GM12878 (cell line): ENCODE measurements at places on chromosomes 5 and 9.
A peak's percentile ranks its signal among the peaks of the same experiment; 100 is the strongest.

- DNase-seq, result peak; percentile 55
These were observed 276.5 kb downstream of the ARHGEF28 start for GRCh38 chr5:73902327-73903051.

DNA sequence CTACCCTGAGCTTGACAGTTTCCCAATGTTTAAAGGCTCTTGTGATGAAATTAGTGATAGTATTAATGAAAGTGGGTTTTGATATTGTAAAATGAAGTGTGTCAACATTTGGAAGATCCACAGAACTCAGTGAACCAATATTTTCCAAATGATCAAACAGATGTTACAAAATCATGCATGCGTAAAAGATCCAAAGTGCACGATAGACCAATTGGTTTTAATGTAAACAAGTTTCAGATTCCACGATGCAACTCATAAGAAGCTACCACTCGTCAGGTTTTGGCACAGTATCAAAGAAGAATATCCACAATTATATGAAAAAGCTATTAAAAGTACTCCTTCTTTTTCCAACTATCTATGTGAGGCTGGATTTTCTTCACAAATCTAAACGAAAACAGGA, 82.3 kb downstream of the SLC38A9 start:
- DNase-seq, result no peak

DNA sequence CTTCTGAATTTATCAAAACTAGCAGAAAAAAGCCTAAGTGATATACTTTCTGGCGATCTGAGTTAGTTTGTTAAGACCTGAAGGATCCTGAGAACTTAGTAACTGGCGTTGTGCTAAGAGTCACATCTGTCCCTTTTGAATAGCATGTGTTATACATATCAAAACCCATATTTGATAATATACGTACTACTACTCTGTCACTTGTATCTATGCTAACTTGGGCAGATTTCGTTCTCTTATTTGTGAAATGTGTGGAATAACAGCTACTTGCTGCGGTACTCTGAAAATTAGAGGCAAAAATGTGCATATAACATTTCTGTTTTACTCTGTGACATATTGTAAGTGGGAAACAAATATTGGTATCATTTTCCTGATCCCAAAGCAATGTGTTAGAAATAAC, 126.4 kb downstream of the PARP8 start:
- DNase-seq, result no peak

DNA sequence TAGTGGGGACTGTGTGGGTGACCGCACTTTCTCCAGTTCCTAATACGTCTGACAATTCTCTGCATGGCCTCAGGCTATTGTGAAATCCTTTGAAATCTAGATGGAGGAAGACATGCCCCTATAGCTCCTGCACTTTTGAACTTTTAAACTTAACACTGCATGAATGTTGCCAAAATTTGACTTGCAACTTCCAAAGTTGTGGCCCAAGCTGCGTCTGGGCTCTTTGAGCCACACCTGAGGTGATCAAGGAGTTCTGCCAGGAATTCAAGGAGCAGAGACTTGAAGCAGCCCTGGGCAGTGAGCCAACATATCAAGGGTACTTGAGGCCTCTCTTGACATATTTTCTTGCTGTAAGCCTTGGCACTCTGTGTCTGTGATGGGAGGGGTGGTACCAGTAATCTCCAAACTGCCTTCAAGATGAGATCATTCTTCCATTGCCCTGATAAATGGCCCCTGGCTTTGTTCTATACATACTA, 1336.1 kb upstream of the CDH9 start:
- no peak for DNase-seq

GRCh38 chr5:111061618-111062017, 9.9 kb upstream of the TSLP start:
- no peak for DNase-seq

- peak; percentile 68 for DNase-seq
These were observed 6.4 kb upstream of the PURA start for GRCh38 chr5:140107312-140108092.
